ENCODE measurements at places on chromosomes 1 and 21.

DNA sequence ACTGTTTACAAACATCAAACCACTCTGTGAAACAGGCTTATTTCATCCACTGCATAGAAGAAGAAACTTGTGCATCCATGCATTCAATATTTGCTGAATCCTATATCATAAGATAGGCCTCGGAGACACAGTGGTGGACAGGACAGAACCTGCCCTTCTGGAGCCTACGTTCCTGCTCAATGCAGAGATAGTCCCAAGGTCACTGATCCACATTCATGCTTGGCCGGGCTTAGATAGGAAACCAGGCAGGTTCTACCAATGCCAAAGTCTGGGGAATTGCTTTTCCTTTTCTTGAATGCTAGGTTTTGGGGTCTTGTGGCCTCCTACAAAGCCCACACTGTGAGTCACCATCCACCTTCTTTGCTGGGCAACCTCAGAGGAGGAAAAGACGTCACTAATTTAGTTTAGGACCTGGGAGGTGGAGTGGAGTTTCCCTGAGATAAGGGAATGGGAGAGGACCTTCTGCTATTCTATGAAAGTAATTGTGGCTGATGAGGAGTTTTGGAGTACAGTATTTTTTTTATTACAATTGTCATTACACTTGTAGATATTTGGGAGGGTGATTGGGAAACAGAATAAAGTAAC is 99.7 kb upstream of the CD34 start:
- no peak for DNase-seq
- H3K36me3 ChIP-seq: no peaks in the 10 kb centered on the region
- H3K4me3 ChIP-seq: no peak overlapping the region
- H3K27ac ChIP-seq: no peak overlapping the region

DNA sequence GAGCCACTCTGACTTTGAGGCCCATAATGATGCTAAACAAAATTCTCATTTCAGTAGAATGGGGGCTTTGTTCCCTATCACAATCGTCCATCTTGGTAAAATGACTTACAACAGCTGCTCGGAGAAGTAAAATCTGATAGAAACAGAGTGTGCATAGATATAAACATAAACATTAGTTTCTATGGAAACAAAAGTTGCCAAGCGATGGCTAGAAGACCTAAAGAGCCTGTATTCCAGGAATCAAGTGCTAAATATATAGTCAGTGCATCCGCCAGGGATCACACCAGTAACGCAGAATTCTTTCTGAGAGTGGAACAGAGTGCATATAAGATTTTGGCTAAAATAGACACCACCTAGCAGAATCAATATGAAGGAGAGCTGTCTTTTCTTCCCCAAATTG is 91.2 kb upstream of the KAZN start:
- H3K27me3 ChIP-seq: peaks cover 35% of the 10 kb centered on the region
- H3K4me3 ChIP-seq: no peak overlapping the region
- no peaks in the 10 kb centered on the region for H3K4me1 ChIP-seq
- no peak for DNase-seq
- no peaks in the 10 kb centered on the region for H3K36me3 ChIP-seq
- no peak overlapping the region for H3K27ac ChIP-seq

- peak overlapping the region; percentile 68 for H3K27ac ChIP-seq
- DNase-seq: no peak
- H3K27me3 ChIP-seq: no peaks in the 10 kb centered on the region
- H3K4me1 ChIP-seq: peaks cover 10% of the 10 kb centered on the region
- peaks cover 10% of the 10 kb centered on the region for H3K36me3 ChIP-seq
- H3K4me3 ChIP-seq: no peak overlapping the region
Observed at GRCh38 chr1:53316766-53317581, 10.9 kb downstream of the LRP8 start.

DNA sequence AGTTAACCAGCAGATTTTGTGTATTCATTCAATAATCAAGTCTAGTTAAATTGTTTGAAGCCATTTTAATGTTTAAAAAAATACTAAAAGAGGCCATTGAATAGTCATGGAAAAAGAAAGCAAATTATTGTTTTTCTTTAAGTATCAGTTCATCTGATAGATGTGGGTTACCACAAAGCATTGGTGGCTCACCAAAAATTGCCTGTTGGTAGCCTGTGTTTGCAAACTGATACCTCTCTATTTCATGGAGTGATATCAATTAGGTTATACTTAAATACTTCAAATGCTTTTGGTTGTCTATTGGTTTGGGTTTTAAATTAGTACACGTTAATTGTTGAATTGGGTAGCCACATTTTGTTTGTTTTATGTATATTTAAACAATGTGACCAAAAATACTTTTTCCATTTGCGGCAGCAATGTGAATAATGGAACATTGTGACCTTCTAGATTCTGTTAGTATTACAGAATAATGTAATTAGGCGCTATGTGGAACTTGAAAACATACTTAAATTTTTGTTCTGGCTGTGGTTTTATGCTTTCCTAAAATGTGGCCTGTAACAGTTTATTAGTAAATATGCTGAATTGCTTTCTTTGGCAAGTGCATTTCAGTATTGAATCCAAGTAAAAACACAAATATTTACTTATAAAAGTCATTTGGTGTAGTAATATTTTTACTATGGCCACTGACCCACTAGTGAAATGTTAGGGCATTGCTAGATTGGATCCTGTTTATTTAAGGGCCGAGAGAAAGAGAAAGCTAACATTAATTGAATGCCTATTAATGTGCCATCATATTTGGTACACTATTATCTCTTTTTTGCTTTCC is 37.1 kb upstream of the NBL1 start:
- DNase-seq: no peak
- no peak overlapping the region for H3K27ac ChIP-seq
- H3K36me3 ChIP-seq: peaks cover 4% of the 10 kb centered on the region
- H3K4me1 ChIP-seq: peaks cover 25% of the 10 kb centered on the region

- H3K36me3 ChIP-seq: no peaks in the 10 kb centered on the region
- no peak for DNase-seq
- no peaks in the 10 kb centered on the region for H3K27me3 ChIP-seq
- no peak overlapping the region for H3K4me3 ChIP-seq
- no peaks in the 10 kb centered on the region for H3K4me1 ChIP-seq
- no peak overlapping the region for H3K27ac ChIP-seq
Observed at GRCh38 chr21:27189870-27190269, 223.0 kb upstream of the ADAMTS5 start.
